ENCODE measurements at places on chromosomes 2 and 18. TPM values are rescaled to one million over a fixed set of nuclear protein-coding genes. Genes with fewer than 3 reads are reported as not detected.

TMEM127 gene
- total RNA-seq = 29.1 TPM

CYS1 gene
- not detected for total RNA-seq

ZNF892 gene
- 4.8 TPM for total RNA-seq

CCL20 gene
- total RNA-seq = not detected

TMEM200C gene
- total RNA-seq = not detected

FTCDNL1 gene
- total RNA-seq = 8.3 TPM

SLC4A3 gene
- under 0.01 TPM for total RNA-seq

IL36G gene
- total RNA-seq = not detected

MYCN gene
- total RNA-seq = 94.3 TPM

NCKAP5 gene
- not detected for total RNA-seq

DOK6 gene
- 1.3 TPM for total RNA-seq

Data from hematopoietic multipotent progenitor cell (in vitro differentiated cells).